Muscle of arm (tissue), 14 donors: ENCODE measurements at places on chromosomes 12 and 14. TPM values are rescaled to one million over a fixed set of nuclear protein-coding genes. Genes with fewer than 3 reads are reported as not detected.

GRCh38 chr12:53180931-53181645, 363 bp upstream of the CSAD start:
- peak; percentile 82 for DNase-seq

DNA sequence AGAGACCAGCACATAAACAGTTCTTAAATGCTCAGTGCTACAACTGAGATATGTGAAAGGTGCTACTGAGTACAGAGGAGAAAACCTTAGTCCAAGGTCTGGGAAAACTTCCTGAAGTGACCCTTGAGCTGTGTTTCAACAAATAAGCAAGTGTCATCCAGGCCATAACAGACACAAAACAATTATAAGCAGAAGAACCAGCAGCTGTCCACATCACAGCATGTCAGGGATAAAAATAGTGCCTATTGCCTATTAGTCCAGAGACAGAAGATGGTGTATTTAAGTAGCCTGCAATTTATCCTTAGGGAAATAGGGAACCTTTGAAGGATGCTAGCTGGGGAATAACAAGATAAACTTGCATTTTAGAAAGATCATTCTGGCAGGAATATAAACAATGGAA, 237.8 kb downstream of the SPTSSA start:
- DNase-seq, result no peak

GRCh38 chr12:47751561-47751960, 7.1 kb downstream of the RAPGEF3 start:
- DNase-seq, result no peak

- DNase-seq, result peak; percentile 57
These were observed 1.0 kb upstream of the ERC1 start for GRCh38 chr12:989751-990660.

GRCh38 chr12:124490584-124491305, 76.7 kb downstream of the NCOR2 start:
- DNase-seq, result no peak

DNA sequence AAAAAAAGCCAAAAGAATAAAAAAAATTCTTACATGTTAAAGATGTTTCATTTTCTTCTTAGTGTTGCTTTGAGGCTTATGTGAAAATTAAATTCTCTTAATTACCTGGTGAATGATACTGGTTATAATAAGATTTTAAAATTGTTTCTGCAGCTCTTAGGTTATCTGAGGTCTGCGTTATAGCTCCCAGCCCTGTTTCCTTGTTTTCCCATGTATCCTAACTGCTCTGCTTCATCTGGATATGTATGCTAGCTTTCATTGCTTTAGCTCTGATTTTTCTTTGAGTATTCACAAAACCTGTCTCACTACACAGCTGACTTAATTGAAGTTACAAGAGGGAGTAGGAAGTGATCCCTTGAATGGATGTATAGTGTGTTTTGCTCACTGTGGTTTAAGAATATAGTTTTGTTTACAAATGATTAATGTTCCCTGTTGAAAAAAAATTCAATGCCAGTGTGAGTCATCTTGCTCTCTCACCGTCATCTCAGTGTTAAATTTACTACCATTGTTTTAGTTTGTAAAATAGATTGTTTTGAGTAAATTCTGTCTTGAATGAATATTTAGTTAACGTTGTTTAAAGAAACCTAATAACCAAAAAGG, 26.8 kb downstream of the CPSF6 start:
- no peak for DNase-seq

DNA sequence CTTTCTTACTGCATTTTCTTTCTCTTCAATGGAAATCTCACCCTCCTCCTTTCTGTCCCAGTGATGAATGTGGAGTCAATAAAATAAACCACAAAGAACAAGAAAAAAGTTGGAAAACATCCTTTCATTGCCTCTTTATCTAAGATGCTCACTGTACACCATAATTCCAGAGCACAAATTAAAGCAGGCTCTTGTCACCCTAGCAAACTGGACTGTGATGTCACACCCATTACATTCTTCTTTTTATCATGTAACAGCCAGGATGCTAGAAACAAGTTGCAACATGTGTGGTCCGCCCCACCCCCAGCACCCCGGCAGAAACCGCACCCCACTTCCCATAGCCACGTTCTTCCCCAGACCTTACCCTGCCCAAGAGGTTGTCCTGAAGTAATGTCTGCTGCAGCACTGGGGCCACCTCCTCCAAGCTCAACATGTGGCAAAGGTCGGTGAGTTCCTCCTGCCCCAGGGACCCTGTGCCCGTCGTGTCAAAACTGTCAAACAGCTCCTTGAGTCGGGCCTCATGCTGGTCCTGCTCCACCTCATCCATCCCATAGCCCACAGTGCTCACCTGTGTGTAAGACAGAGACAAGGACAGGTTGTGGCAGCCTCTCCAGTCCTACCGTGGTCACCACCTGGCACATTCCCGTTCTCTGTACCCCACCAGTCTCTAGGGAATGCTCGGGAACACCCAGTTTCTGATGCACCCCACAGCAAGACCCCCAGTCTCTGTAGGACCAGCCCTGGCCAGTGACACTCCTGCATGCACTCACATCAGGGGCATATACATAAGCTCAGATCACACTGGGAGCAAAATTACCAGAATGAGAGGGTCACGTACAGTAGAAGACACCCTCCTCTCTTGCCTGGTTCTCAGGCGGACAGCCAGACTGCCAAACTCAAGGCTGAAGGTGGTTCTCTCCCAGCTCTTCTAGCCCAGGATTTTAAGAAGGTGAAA, 9.2 kb downstream of the NIN start:
- DNase-seq, result no peak

GRCh38 chr14:103552011-103552845, 10.2 kb downstream of the BAG5 start:
- no peak for DNase-seq

DNA sequence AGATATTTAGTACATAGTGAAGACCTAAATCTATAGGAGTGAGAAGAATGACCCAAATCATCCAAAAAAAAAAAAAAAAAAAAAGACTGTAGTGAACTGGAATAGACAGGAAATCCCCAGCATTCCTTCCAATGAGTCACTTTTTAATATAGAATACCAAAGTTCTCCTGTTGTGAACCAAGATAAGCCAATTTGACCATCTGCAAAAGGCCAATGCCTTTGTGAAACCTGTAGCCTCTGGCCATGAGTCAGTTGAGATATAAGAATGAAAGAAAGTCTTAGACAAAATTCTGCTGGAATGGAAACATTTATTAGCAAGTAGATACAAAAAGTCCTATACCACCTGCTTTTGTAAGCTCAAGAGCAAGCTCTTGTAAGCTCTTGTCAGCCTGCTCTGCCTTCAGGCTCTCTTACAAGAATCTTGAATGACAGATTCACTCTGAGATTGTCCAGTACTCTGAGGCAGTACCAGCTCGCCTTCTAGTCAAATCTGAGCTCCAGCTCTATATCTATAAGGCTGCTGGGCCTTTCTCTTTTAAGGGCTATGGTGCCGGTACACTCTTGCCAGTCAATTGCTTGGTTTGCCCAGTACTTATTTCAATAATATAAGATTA, 243.0 kb upstream of the TMTC1 start:
- DNase-seq, result no peak

DNA sequence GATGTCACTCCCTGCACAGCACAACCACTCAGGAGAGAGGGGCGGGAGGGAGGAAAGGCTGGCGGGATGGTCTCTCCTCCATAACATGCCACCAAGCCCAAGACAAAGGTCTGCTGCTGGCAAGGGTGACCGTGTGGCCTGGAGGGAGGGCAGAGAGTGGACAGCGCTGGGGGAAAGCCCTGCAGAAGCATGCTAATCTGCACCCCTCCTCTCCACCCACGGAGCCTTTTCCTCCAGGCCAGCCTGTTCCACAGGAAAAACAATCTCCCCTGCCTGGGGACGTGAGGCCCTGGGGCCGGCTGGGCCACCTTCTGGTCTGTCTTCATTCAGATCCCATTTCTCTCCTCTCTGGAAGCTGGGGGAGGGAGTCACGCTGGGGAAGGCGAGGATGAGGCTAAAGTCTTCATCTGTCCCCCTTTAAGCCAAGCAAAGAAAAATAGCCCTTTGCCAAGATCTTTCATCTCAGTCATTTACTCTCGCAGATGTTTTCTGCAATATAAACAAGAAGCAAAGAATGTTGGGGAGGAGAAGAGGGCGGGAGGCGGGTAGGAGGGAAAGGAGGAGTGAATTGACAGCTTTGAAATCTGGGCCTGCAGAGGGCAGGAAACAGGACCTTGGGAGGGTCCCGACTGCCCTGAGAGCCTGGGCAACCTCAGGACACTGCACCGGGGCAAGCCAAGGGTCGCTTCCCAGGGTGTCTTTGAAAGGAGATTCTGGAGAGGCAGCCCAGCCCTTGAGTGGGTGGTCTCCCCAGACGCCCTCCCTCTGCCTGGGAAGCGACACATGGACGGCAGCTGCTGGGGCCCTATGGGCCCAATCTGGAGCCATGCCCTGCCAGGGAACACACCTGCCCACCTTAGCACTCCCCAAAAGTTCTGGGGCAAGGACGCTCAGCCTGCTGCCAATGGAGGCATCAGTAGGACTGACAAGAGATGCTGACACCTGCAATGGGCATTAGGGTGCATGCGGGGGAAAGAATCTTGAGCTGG, 133.6 kb downstream of the ZFP36L1 start:
- no peak for DNase-seq

DNA sequence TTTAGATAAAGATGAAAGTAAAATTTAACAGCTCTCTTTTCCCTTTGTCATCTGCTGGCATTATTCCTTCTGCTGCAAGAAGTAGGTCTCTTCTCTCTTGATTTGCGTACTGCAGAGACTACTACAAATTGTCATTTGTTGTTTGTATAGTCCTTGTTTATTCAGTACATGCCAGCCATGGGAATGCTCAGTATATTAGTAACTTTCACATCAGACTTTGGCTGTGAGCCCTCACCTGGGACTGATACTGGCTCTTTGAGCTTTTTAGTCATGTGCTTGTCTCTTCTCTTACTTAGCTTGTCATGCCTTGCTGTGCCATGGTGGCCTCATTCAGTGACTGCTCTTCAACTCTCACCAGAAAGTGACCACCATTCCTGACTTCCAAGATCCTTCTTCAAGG, 169.8 kb downstream of the PRKCH start:
- DNase-seq, result no peak

DNA sequence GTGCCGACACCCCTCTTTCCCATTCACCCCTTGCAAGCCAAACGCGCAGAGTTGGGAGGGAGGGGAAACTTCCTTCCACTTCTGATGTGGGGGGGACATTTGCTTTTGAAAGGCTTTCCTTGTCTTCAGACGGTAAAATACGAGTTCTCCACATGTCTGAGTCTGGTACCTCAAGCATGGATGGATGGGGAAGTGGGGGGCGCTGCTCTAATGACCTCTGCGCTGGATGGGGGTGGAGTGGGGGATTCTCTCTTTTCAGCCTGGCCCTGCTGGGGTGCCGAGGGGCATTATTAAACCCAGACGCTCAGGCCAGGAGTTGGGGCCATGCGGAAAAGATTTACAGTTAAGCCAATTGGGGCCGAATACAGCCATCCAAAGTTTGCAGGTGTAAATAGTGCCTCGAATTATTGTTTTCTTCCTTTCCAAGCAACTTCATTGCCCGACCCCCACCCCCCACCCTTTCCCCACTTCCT, 9.1 kb upstream of the TBX3 start:
- DNase-seq, result no peak

The PMCH gene
- not detected for polyA plus RNA-seq
